ENCODE measurements at places on chromosomes 6 and 20.

GRCh38 chr6:40588480-40588879 is 1.3 kb upstream of the LRFN2 start:
- peak; percentile 43 for DNase-seq

- DNase-seq: no peak
Observed at GRCh38 chr20:9031991-9032390, 36.9 kb upstream of the PLCB4 start.

GRCh38 chr6:37487591-37488380 is 11.9 kb downstream of the CCDC167 start:
- DNase-seq: no peak

- DNase-seq: no peak
Observed at GRCh38 chr6:35063701-35064280, 77.3 kb downstream of the TCP11 start.

- no peak for DNase-seq
Observed at GRCh38 chr6:148221196-148221979, 121.2 kb upstream of the SASH1 start.

GRCh38 chr6:795046-795685 is 102.2 kb upstream of the EXOC2 start:
- no peak for DNase-seq

DNA sequence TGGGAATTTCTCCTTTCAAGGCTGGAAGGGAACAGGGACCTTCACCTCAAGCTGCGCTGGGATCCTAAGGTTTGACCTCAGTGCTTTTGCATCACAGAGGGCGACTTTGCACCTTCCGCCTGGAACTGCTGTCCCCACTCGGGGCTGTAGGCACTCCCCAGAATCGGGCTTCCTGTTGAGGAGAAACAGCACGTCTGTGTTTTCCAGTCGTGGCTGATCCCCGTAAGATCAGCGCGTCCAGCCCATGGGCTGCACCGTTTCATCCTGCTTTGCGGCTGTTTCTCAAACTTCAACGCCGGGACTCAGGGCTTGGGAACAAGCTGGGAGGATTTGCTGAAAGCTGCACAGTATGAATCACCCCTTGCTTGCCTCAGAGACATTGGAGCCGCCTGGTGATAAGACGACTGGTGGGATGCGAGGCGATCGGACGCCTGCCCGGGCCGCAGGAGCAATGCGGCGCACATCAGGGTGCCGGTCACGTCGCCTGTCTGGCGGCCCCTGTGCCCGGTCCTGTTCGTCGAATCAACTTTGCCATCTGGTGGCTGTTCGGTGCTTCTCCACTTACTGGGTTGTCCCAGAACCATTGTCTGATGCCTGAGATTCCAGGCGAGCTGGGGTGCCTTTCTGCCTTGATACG is 53.6 kb upstream of the FRMD1 start:
- DNase-seq: no peak

GRCh38 chr6:33279971-33280511 is 3.1 kb downstream of the B3GALT4 start:
- DNase-seq: no peak

DNA sequence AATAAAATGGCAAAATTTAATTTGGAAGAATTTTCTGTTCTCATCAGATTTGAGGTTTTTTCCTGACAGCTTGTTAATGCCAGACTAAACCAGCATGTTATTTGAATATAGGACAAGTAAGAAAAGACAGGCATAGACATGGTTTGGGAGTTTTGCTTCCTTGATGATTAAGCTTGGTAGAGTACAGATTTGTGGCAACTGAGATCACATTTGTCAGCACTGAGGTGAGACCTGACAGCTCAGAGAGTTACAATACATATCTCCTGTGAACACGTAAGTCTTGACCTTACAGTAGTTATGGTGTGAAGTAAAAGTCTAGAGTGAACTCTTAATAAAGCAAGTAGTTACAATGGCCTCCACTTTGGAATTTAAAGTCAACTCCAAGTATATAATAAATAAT is 34.5 kb downstream of the CENPW start:
- no peak for DNase-seq

- DNase-seq: no peak
Observed at GRCh38 chr6:46605091-46605797, 47.4 kb downstream of the CYP39A1 start.

- no peak for DNase-seq
Observed at GRCh38 chr6:156949376-156949775, 172.2 kb downstream of the ARID1B start.

- no peak for DNase-seq
Observed at GRCh38 chr6:21045135-21045700, 511.0 kb downstream of the CDKAL1 start.

Measured in NCI-H345 (cell line).